T-helper 22 cell (primary cell): ENCODE measurements at places on chromosomes 2 and 18.
A peak's percentile ranks its signal among the peaks of the same experiment; 100 is the strongest.

DNA sequence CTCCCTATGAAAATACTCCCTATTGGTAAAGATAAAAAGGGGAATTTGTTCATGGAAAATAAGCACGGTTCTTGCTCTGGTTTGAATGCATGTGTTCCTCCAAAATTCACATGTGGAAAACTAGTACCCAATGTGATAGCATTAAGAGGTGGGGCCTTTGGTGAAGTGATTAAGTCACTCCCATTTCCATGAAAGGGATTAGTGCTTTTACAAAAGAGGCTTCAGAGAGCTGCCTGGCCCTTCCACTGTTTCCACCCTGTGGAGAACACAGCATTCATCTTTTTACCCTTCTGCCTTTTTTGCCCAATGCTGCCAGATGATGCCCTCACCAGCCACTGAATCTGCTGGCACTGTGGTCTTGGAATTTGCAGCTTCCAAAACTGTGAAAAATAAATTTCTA, 666.8 kb downstream of the ARHGAP15 start:
- DNase-seq: no peak

- DNase-seq: no peak
Measured at GRCh38 chr2:63029058-63029457, 21.6 kb upstream of the OTX1 start.

DNA sequence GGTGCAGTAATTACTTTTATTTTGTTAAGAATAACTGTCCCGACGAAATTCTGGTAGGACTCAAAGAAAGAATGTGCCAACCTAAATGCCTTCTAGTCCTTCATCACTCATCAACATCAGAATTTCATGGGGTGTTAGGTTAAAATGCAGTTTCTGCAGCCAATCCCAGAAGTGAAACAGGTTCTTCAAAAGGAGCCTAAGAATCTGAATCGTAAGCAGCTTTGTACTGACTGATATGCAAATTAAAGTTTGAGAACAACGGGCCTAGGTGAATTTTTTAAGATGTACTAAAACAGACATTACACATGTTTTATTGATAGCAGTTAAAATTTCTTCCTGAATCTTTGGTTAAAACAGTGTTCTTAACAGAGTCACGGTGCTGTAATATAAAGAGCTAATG, 140.3 kb upstream of the ZC3H15 start:
- DNase-seq: no peak

DNA sequence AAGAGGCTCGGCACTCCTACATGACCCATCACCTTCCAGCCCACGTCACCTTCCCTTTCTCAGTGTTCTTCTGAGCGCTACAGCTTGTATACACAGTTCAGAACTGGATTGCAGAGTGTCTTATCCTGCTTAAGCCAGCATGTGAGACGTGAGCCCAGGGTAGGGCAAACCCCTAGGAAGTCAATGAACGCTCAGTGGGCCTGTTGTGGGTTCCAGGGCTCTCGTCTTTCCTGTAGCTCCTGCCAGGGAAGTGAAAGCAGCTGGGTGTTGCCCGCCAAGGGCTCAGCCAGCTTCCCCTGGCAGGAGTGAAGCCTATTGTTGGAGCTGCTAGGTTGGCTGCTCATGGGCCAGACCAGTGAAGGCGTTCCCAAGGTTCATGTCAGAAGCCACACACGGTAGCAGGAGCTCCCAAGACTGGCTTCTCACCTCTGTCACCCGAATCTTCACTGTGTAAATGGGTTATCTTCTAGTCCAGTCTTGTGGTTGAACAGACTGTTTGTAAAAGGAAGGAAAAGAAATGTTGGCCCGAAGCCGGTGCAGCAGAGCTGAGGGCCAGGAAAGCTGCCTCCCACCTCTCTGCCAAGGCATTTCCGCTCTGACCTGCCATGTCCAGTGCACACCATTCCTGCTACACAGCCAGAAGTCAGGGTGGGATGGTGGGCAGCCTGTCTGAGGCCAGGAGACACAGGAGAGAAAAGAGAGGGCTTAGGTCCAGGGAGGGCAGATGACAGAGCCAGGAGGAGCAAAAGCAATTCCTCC, 69.6 kb upstream of the RMDN2 start:
- DNase-seq: no peak

- no peak for DNase-seq
Measured at GRCh38 chr2:147232225-147232669, 612.6 kb upstream of the ACVR2A start.

DNA sequence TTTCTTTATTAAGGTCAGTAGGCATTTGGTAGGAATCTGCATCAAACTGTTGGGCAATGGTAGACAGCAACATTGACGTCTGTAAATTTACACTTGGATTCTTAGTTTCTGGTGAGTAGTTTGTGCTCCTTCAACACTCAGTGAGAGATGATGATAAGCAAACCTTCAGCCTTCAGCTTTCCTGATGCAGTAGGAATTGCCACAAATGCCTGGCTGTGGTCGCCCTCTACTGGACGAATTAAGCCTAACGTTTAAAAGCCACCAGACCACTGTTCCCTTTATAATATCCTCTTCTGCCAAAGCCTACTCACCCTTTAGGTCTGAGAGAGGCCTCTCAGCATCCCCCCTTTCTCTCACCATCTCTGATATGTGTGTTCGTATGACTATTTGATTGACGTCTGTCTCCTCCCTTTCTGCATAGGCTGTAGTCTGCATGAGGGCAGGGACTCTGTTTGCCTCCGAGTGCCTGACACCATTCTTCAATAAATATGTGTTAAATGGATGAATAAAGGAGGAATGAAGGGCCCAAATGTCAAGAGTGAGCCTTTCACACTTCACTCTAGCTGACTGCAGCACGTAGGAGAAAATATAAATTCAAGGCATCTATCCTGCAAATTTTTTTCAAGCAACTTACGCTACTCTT, 47.0 kb upstream of the PLEKHM3 start:
- DNase-seq: peak; percentile 3

DNA sequence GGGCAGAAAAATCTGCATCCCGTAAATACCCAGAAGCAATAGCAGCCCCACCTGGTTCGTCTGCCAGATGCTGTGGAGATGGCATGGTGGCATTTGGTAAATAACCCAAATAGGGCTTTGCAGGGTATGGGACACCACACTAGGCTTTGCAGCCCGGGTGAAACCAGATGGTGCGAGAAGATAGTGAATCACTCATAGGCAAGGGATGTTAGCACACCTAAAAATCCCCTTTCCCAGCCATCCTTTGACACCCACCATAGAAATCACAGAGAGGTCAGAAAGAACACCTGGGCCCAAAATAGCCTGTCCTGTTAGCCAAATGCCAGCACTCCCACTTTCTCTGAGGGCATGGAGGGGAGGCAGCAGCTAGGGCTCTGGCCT, 47.6 kb downstream of the BCL11A start:
- DNase-seq: no peak

DNA sequence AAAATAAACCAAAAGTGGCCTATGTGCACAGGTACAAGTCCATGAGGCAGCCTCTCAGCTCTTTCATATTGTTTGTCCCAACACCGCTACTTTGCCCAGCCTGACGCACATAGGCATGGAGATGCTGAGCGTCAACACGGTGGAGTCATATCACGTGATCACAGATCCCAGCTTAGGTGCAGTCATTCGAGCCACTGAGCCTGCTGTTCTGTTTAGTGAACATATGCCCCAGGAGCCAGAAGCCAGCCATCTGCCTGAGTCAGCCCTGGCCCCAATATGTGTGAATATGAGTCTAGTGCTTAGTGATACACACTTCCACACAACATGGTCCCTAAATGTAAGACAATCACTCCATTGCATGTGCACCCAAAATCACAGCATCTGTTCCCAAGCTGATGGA, 88.2 kb upstream of the LCLAT1 start:
- DNase-seq: no peak

- DNase-seq: no peak
Measured at GRCh38 chr2:54073796-54074195, 41.6 kb upstream of the ACYP2 start.

DNA sequence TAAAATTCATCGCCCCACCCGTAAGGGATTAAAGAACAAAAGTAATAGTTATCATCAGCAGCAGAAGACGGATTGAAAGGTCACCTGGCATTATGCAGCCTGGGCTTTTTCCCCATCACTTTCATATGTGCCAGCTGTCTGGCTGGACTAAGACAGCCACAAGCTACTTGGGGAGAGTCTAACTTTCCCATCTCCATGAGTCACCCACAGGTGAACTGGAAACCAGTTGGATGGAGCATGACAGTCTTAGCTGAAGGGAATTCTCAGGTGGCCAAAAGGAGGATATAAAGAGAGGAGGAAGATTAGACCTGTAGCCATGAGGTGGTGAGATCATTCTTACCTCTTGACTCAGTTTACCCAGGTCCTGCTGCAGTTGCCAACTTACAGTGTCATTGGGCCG, 7.0 kb upstream of the FAM178B start:
- DNase-seq: no peak

DNA sequence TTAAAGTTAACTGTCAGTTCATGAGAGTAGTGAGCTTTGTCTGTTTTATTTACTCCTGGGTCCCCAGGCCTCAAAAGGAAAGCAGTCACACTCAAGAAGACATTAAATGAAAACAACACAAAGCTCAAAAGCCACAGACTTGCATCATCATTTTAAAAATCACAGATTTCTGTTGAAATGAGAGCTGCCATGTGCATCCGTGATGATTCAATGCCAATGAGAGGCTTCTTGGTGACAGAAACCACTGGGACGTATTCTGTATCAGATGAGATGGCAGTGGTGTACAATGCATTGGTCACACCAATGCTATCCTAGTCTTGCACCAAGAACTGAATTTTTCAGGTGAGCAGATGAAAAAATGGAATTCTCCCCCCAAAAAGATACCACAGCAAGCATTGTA, 204.8 kb downstream of the ANAPC1 start:
- DNase-seq: no peak

- DNase-seq: no peak
Measured at GRCh38 chr2:138215958-138216357, 251.7 kb downstream of the HNMT start.

GRCh38 chr2:166768393-166769123, 119.7 kb upstream of the XIRP2 start:
- DNase-seq: no peak

GRCh38 chr18:28163201-28163775, 13.6 kb downstream of the CDH2 start:
- no peak for DNase-seq

GRCh38 chr2:64944484-64944883, 44.7 kb upstream of the SLC1A4 start:
- no peak for DNase-seq

DNA sequence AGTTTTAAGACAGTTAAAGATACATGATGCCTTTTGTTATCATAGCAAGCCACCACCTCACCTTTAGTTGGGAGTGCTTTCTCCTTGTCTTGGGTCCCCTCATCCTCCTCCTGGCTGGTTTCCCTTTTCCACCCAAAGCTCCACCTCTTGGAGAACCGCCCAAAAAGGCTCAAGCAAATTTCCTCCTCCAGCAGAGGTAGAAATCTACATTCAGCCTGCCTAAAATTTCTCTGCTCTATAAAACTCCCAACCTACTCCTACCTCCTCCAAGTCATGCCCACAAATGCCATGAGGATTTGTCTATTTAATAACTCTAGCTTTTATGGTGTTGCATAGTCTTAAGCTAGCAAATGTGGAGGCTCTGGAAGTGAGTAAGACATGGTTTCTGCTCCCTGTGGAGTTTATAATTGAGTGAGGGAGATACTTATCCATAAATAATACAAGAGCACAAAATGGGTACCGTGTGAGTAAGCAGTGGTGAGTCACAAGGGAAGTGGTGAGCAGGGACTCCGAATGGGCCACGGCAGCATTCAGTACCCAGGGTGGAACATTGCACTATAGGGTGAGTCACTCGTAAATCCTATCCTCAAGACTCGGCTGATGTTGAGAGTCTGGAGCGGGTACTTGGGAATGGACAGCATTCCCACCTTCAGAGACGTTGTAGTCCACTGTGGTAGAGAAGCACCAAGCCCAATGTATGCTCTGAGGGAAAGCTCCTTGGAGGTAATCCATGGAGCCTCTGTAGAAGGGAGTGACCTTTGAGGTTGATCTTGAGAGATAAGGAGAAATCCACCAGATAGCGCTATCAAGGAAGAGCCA, 146.3 kb downstream of the RTN4 start:
- peak; percentile 9 for DNase-seq

DNA sequence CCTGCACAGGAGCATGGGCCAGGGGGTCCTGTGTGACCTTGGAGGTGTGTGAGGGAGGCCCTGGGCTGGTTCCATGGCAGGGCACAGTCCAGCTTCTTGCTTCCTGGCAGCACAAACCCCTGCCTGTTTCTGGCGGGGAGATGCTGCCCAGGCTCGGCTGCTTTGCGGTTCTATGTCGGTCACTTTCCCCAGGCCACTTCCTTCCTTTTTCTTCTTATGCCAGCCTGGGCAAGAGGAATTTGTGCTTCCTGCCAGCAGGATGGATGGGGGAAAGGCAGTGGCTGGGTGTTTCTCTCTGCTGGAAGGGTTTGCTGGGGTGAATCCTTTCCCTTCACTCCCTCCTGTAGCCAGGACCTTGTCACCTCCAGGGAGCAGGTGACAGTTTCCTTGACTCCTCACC, 24.3 kb downstream of the ASAP2 start:
- no peak for DNase-seq

GRCh38 chr2:3488855-3489763, 30.2 kb downstream of the ADI1 start:
- DNase-seq: no peak

DNA sequence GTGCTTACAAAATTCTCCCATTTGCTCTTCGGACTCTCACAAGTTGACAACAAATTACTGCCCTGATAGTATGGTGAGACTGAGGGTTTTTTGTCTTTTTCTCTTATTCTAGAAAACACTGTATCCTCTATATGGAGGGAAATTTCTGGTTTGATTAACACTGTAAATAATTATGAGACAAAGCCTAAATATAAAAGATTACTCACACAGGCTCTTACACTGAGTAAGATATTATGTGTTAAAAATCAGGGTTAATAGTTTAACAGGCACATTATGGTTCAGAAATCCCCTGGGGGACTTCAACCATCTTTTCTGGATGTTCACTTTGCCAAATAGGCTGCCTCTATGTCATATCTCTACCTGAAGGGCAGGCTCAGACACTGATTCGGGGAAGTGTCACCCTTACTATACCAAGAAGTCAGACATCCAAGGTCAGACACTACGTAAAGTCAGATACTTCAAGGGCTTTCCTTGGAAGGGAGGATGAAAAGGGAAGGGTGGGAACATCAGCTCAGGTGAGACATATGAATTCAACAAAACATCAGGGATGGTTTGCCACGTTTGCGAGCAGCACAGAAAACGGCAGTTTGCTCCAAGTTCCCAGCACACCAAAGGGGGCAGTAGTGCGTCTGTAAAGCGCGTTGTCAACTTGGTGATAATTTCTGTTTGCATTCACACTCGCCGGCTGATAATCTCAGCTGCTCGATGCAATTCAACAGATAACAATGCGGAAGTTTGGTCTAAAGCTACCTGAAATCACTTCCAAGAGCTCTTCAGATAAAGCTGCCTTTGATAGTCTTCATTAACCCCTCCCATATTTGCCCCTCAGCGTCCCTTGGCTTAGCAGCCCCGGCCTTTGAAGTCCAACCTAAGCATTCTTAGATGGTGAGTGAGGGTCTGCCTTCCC, 972 bp upstream of the RASGRP3 start:
- DNase-seq: peak; percentile 61

- DNase-seq: no peak
Measured at GRCh38 chr2:143533846-143534245, 404.6 kb downstream of the ARHGAP15 start.

- DNase-seq: no peak
Measured at GRCh38 chr2:16738361-16739225, 73.0 kb upstream of the CYRIA start.

- no peak for DNase-seq
Measured at GRCh38 chr2:140465301-140465700, 1665.5 kb downstream of the LRP1B start.
